ENCODE measurements at places on chromosomes 4 and X.

DNA sequence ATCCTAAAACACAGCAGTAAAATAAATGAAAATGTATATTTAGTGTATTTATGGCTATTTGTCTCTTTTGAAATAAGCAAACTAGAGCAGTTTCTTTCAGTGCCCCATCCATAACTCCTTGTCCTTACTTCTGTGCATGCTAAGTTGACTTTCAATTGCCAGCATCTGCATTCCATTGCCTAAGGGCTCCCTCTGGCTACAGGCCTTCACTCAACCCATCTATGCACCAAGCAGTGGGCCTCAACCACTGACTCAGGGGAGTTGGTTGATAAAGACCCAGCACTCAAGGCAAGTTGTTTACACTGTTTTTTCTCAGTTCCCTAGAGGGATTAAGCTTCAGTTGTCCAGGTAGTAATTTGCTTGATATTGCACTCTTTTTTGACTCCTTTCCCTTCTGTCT, 265.7 kb downstream of the IQCM start:
- DNase-seq = no peak

GRCh38 chrX:152945021-152945979, 47.4 kb downstream of the ZNF185 start:
- no peak for DNase-seq

DNA sequence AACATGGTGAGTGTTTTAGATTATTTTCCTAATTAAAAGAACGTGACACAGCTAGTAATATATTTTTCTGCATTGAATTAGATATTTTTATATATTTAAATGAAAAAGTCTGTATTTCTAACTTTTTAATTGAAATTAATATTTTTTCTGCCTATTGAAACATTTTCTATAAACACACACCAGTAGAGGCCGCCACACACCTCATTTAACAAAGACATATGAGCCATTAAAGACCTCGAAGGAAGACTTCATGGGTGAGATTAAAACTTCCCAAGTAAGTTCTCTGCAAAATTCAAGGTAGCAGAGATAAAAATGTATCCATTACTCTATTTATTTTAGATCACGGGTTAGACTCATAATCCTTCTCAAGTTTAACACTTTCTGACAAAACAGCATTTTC, 8.3 kb downstream of the SLITRK2 start:
- DNase-seq = no peak

DNA sequence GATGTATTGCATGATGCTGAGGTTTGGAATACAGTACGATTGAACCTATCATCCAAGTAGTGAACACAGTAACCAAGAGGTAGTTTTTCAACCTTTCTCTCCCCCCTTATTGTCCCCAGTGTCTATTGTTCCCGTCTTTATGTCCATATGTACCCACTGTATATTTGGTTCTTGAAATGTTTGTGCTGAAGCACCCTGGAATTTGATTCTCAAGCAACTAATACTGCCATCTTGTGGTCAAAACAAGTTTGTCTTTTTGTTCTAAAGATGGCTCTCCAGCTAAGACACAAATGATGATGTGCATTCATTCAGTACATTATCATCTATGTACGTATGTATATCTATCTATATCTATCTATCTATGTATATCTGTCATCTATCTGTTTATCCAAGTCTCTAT, 33.5 kb upstream of the DCX start:
- no peak for DNase-seq

- no peak for DNase-seq
These were observed 21.4 kb upstream of the PLCXD1 start for GRCh38 chrX:259692-260355.

DNA sequence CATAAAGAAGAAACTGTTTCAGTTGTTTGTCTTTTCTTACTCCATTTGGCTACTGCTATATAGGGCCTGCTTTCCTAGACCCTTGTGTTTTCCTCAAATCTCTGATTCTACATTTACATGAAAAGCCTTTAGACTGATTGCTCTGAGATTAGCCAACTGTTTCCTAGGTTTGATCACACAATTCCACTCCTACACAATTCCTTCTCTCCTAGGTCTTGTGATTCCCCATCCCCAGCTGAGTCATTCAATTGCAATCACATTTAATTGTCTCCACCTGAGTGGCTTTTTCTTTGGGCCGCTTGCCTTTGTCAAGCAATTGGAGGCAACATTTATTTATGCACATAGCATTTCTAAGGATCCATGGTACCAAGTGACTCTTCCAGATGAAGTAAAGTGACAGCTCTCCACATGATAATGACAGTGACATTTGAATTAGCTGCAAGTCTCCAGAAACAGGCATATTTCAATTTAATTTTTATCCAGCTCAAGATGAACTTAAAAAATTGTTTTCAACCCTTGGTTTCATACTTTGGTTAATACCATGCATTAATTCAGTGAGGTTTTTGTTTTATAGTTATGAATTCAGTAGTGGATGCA, 35.8 kb downstream of the ATXN3L start:
- DNase-seq = no peak

- no peak for DNase-seq
These were observed 476.9 kb upstream of the SLIT2 start for GRCh38 chr4:19774690-19775256.

GRCh38 chrX:124127496-124127895, 166.0 kb downstream of the STAG2 start:
- no peak for DNase-seq

GRCh38 chr4:2666722-2667247, 89.4 kb downstream of the TNIP2 start:
- no peak for DNase-seq

- no peak for DNase-seq
These were observed 209.3 kb downstream of the UGT8 start for GRCh38 chr4:114807759-114808404.

- DNase-seq = no peak
These were observed 5.2 kb downstream of the MGST2 start for GRCh38 chr4:139670775-139671174.

- no peak for DNase-seq
These were observed 11.0 kb upstream of the SCD5 start for GRCh38 chr4:82809619-82810018.

- DNase-seq = no peak
These were observed 10.8 kb downstream of the DAPP1 start for GRCh38 chr4:99827454-99827853.

GRCh38 chr4:170243662-170244288, 154.0 kb upstream of the AADAT start:
- no peak for DNase-seq

DNA sequence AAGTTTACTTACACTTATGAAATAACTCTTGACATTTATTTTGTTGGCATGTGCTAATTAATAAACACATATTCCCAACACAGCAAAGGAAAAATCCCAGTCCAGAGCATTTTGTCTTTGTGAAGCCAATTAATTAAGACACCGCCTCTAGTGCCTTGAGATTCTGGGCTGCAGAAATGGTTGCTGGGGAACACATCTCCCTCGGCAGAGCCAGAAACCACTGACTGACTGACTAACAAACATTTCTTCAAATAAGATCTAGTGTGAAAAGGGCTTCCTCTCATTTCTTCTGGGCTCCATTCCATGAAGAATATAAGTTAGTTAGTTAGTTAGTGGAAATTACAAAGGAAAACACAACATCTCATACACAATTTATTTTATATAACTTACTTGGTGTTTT, 28.4 kb upstream of the NAP1L5 start:
- DNase-seq = no peak

DNA sequence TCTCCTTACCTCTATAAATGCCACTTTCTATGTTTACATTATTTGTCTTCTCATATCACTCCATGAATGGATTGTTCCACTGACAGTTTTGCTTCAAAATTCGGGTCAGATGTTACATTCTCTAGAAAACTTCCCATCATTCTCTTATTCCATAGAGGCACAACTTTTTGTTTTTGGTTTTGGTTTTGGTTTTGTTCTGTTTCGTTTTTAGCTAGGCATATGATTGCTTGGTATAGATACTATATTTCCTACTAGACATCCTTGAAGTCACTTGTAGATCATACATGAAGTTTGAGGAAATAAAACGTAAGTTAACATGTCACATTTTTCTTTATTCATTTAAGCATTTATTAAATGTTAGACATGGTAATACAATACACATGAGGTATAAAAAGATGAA, 961.0 kb downstream of the PCDH18 start:
- DNase-seq = no peak

Measured in right kidney (tissue), 9 donors.